ENCODE measurements at places on chromosomes 11 and 22.

DNA sequence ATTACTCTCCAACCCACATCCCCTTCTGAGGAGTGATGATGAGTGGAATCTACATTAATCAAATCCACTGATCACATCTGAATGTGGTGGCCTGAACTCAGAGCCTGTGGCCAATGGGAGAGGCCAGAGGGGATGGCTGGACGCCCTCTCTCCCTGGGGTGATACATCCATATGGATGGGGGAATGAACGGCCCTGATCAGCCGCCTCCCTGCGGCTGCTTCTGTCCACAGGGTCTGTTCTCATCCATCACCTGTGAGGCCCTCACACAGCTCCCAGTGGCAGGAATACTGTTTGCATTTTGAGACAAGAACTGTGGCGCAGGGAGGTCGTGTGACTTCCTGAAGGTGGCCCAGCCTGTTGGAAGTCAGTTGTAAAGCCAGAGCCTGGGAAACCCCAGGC is 78.3 kb upstream of the SHISAL1 start:
- DNase-seq, result no peak

DNA sequence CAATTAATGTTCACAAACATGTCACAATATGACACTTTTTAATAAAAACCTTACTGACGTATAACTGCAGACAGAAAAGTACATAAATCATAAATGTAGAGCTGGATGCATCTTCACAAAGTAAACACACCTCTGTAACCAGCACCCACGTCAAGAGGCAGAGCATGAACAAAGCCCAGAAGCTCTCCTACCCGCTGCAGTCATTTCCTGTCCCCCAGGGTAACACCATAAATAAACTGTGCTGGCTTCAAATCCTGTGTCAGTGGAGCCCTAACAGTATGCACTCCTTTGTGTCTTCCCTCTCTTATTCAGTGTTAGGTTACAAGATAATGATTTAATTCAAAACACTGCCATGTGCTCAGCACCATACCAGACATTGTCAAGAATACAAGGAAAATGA is 5.7 kb downstream of the SYT13 start:
- no peak for DNase-seq

DNA sequence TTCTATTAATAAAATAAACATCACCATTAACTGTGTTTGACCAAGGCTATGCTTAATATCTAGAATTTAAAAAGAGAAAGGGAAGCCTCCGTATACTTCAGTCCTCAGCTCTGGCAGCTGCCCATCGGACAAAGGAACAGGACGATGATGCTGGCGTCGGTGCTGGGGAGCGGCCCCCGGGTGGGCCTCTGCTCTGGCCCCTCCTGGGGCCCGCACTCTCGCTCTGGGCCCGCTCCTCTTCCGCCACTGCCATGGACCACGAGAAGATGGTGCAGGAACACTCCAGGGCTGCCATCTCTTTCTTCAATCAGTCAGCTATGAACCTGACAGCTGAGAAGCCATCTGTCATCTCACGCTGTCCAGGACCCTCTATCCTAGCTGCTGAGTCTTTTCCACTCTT is 25.3 kb downstream of the PDHX start:
- DNase-seq, result no peak

- peak; percentile 85 for DNase-seq
Observed at GRCh38 chr11:64233913-64234586, at the start of gene VEGFB. TSS of gene VEGFB (plus strand) at chr11:64234584. CDS start at chr11:64234834, 250 bp downstream.

DNA sequence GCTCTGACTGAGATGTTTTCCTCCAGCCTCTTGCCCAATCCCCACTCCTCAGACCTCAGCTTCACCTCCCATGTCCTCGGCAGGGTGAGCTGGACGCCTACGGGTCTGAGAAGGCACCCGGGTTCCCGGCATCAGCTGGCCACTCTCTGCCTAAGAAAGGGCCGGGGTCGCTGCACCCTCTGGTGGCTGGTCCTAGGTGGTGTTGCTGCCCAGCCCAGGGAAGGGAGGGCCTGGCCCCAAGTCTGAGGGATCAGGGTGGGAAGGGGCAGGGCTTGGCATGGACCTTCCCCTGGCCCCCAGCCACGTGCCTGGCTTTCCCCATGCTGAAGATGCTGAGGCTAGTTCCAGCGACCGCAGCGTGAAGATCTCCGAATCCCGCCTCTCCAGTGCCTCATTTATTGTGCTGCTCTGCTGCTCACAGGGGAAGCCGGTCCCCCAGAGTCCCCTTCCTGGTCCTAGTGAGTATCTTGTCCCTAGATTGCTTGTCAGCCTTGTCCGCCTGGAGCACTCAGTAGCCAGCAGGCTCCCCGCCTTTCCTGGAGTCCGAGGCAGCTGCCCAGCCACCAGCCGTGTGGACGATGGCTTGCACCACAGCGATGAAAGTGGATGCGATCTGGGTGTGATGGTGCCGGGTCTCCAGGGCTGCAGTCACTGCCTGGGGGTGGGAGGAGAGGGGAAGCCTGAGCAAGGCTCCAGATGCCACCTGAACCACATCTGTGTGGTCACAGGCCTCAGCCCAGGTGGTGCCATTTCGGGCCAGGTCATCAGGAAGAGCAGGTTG is 2.9 kb upstream of the GGT5 start:
- DNase-seq, result peak; percentile 88

- DNase-seq, result no peak
Observed at GRCh38 chr11:21465203-21465602, 727.7 kb upstream of the ANO5 start.

DNA sequence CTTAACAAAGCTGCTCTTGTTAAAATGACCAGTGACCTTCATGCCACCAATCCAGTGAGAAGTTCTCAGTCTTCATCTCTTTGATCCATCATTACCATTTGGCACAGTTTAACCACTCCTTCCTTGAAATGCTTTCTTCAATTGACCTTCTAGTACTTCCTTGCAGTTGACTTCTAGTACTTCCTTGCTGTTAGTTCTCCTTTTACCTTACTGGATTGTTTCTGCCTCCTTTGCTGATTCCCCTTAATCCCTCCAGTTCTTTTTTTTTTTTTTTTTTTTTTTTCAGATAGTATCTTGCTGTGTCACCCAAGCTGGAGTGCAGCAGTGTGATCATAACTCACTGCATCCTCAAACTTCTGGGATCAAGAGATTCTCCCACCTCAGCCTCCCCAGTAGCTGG is 66.0 kb upstream of the HORMAD2 start:
- no peak for DNase-seq
